Forelimb muscle (tissue), 1 donor: ENCODE measurements at places on chromosomes 2 and 18. TPM values are rescaled to one million over a fixed set of nuclear protein-coding genes. Genes with fewer than 3 reads are reported as not detected.
A peak's percentile ranks its signal among the peaks of the same experiment; 100 is the strongest.

Gene METTL21A
- 14.0 TPM for polyA plus RNA-seq

Gene CYP26B1
- 15.8 TPM for polyA plus RNA-seq

Gene CHRNG
- polyA plus RNA-seq: 160 TPM

Gene MC4R
- 0.16 TPM for polyA plus RNA-seq

Gene SYT4
- polyA plus RNA-seq: not detected

Gene FNDC4
- 7.5 TPM for polyA plus RNA-seq

DNA sequence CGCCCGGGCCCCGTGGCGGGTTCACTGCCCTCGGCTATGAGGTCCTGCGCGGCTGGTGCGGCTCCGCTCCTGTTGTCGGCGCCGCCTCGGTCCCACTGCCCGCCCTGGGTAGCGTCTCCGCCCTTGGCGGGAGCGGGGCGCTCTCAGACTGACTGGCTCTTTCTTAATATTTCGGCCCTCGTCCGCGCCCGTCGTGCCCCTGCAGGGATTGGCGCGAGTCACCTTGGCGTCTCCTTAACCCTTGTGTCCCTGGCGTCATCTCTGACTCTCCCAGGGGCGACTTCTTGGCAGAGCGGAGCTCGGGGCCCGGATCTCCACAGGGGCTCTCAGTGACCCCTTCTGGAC lies 1.3 kb downstream of the PTMA start:
- DNase-seq: no peak

DNA sequence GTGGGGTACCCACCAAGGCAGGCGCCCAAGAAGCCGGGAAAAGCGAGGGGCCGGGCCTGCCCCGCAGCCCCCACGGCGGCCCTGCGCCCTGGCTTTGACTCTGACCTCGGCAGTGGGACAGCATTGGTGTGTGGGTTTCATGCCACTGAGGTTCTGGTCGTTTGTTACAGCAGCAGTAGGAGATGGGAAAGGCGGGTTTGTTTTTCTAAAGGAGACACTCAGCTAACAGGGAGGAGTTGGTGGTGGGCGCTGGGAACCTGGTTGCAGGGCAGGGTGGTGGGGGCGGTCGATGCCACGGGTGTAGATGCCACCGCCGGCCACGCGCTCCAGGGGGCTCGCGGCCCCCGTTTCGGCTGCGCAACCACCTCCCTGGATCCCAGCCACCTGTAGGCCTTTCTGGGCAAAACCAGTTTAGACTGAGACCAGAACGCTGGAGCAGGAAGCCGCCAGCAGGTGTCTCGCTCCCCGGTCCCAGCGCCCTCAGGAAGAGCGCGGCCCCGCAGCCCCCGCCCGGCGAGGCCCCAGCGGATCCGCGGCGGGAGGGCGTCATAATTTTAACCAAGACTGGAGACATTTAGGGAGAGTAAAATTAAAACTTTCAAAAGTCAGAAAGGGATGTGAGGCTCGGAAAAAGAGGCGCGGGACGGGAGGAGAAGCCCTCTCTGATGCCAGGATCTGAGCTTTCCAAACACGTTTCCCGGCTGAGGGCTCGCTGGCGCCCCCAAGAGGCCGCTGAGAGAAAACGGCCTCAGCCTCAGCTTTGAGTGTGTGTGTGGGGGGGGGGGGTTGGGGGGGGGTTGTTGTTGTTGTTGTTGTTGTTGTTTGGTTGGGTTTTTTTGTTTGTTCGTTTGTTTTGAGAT lies 17.4 kb downstream of the CIDEA start:
- DNase-seq: peak; percentile 44

GRCh38 chr2:208370881-208371633 lies 35.5 kb upstream of the PTH2R start:
- no peak for DNase-seq

DNA sequence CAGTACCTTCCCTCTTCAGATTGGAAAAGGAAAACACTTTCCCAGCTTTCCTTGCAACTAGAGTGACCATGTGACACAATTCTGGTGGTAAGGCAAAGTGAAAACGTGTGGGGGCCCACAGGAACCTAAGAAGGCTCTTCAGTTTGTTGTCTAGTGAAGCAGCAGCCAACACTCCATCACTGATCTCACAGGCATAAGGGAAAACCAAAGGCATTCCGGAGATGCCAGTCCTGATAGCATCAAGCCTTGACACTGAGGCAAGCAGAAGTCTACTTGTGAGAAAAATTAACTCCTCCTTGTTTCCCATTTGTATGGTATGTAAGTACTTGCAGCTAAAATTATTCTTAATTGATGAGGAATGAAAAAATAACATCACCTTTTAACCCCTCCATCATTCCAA lies 88.3 kb downstream of the ETAA1 start:
- no peak for DNase-seq

DNA sequence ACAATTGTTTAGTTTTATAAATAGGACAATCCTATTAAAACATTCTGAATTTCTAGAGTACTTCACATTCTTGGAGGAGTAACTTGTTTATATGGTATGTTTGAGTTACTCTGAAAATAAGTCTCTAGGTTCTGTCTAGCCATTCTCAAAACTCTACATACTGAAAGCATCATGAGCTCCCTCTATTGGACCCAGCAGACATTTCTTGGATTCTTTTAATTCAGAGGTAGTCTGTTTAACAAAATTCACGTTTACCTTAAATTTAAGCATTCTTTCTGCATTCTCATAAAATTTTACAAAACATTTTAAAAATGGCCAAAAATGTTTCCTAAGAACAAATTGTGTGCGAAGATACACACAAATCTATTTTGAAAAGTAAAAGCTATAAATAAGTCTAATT lies 15.3 kb downstream of the SP9 start:
- DNase-seq: no peak

GRCh38 chr2:61362873-61363272 lies 108.0 kb downstream of the USP34 start:
- no peak for DNase-seq

GRCh38 chr2:175806125-175806490 lies 196.0 kb downstream of the LNPK start:
- DNase-seq: no peak

DNA sequence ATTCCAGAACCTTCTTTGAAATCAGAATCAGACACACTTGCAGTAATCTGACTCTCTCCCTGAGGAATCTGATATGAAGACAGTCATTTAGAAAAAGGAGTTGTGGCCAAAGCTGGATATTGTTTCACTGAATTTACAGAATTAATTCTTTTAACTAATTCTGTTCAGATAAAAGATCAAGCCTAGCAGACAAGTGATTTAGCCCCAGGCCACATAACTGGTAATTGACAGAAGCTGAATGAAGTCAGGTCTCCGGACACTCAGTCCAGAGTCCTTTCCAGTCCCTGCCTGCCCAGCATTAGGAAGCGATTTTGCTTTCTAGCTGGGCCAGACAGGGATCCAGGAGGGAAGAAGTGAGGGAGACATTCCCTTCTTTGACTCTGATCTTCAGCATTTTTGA lies 110.7 kb upstream of the AQP4 start:
- no peak for DNase-seq
